Tibial artery (tissue), 4 donors: ENCODE measurements at places on chromosomes 5 and 9.

GRCh38 chr9:87498046-87498810 is 561 bp downstream of the DAPK1 start:
- DNase-seq: no peak

GRCh38 chr9:113957821-113958341 is 81.8 kb downstream of the ZNF618 start:
- DNase-seq: no peak

- no peak for DNase-seq
Observed at GRCh38 chr5:139494256-139494655, 11.7 kb upstream of the STING1 start.

DNA sequence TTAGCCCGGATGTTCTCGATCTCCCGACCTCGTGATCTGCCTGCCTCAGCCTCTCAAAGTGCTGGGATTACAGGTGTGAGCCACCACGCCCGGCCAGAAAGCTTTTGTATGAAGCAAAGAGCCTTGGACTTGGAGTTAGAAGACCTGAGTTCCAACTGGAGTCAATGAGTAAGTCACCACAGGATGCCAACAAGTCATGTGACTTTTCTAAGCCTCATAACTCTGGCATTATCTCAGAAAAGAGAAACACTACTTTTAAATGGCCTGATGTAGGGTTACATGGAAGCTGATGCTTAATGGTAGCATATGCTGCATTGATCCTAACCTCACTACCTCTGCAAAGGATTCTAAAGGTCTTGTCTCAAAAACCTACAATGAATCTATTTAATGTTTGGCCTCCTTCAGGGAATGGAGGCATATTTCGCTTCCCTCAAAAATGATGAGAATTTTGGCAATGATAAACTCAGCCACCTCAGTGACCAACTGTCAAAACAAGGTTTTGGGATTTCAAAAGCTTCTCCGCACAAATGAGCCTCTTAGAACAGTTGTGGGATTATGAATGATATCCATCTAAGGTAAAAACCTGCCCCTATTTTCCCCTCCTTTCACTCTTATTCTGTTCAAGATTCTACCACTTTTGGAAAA is 236.8 kb downstream of the ACTL7B start:
- DNase-seq: no peak

DNA sequence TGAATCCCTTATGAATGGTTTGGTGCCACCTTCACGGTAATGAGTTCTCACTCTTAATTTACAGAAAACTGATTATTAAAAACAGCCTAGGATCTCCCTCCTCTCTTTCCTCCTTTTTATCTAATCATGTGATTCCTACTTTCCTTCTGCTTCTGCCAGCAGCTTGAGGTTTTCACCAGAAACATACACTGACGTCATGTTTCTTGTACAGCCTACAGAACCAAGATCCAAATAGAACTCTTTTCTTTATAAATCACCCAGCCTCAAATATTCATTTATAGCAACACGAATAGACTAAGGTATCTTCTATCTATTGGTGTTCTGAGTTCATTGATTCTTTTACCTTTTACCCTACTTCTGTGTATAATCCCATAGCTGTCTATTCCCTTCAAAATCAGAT is 388.9 kb upstream of the CDH10 start:
- no peak for DNase-seq

- no peak for DNase-seq
Observed at GRCh38 chr5:41256400-41256799, 43.1 kb upstream of the C6 start.

GRCh38 chr9:121650217-121651007 is 1.0 kb upstream of the DAB2IP start:
- no peak for DNase-seq
